AG09309 (cell line): ENCODE measurements at places on chromosomes 7 and 10.

GRCh38 chr10:28913436-28914237 lies 236.3 kb downstream of the BAMBI start:
- no peak for DNase-seq

DNA sequence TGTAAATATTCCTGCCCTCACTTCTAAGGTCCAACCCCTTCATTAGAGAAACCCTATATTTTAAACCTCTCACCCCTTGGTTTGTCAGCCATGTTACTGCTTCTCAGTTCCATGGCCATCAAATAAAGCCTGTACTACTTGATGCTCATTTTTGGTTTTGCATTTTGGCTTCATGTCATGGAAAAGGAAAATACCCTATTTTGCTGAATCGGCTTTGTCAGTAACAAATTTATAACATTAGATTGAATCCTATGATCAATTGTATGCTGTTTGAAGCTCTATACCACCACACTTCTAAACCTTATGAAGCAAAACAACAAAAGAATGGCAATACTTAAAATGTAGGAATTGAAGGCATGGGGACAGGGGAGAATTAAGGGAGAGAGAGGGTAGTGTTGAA lies 333.1 kb downstream of the ETV1 start:
- DNase-seq = no peak

DNA sequence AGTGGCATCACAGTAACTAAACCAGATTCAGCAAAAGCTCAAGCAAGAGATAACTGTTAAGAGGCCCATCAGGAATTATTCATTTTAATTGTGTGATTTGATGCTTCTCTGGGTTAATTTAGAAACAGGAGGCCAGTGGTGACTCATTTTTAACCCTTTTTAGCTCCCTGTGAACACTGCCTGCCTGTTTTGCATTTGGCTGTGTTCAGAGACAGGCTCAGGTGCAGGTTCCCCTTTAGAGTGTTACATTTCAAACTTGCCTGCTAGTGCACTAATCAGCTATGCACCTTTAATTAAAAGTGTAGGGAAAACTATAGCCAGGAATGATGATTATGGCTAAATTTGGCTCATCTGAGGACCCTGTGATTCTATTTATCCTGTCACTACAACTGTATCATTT lies 6.5 kb downstream of the STAMBPL1 start:
- DNase-seq = no peak

DNA sequence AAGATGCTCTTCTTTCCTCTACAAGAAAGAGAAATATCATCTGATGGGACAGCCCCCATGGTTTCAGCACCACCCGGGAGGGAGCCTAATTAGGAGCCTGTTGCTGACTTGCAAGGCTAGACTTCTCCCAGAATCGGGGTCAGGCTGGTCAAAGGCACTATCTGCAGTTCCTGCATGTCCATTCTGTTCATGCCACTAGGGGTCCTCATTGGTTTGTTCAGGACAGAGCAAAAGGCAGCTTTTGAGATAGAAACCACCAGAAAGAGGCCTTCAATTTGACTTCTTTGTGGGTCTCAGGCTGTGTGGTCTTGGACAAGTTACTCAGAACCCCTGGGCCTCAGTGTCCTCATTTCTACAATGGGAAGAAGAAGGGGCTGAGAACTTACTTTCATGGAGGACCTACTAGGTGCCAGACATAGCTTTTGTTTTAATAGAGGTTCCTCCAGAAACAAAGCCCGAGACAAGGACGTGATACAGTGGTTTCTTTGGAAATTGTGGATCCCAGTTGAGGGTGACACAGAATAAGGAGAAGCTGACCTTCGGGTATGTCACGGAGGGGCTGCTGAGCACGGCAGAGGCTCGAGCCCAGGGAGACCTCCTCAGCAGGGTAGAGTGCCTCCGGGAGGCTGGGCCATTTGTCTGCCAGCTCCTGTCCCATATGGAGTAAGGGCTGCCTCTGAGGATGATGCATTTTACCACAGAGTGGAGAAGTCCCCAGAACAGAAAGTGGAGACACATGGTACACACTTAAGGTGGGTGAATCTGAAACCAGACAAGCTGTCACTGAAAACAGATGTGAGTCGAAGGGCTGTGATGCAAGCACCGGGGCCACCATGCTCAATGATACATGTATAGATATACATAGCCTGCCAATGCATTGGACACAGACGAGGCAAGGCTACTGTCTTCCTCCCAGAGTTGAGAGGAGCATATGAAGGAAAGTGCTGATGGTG lies 33.1 kb upstream of the NEUROD6 start:
- no peak for DNase-seq

- DNase-seq = no peak
Observed at GRCh38 chr10:90162271-90162853, 461.0 kb downstream of the KIF20B start.
